Activated CD4-positive, alpha-beta memory T cell treated with anti-CD3 and anti-CD28 coated beads for 36 hours (primary cell): ENCODE measurements at places on chromosomes 1 and 21.

DNA sequence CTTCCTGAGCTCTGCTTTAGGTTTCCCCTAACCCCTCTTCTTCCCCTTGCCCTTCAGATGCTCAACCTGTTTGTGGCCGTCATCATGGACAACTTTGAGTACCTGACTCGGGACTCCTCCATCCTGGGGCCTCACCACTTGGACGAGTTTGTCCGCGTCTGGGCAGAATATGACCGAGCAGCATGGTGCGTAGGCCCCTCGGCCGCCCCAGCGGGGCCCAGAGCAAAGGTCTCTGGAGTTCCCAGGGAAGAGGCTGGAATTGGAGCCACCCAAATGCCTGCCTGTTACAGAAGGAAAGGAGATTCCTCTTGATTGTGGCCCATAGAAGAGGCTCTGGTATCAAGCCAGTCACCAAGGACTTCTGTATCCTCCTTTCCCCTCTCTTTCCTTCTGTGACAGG is 285.5 kb downstream of the ZNF648 start:
- DNase-seq: no peak

- DNase-seq: no peak
Measured at GRCh38 chr1:96633695-96634094, 87.9 kb upstream of the PTBP2 start.

DNA sequence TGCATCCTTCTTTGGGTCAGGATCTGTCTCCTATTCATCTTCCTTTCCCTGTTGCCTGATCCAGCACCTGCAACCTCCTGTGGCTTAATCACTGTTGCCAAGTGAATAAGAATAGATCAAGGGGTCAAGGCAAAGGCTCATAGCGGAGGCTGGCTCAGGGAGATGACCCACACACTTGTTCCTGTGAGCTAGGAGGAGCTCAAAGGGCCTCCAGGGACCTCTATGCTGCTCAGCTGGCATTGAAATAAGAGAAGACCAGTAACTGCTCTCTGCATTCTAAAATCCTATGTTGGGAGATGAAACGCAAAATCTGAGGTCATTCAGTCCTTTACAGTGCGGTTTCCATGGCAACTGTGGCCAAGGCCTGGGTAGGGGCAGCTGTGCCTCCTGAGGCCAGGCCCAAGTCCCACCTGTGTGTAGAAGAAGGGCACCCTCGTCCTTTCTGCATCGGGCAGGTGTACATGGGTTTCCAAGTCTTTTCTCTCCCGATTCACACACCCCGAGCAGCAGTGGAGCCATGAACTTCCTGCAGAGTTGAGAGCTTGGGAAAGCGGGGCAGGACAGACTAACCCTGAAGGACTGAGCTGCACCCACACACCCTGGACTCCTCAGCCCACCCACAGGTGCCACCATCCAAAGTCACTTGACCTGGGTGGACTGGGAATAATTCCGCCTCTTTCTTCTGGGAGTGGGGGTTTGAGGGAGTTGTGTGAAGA is 27.8 kb upstream of the STUM start:
- no peak for DNase-seq

GRCh38 chr1:34885405-34886247 is 26.1 kb upstream of the SMIM12 start:
- peak; percentile 77 for DNase-seq

DNA sequence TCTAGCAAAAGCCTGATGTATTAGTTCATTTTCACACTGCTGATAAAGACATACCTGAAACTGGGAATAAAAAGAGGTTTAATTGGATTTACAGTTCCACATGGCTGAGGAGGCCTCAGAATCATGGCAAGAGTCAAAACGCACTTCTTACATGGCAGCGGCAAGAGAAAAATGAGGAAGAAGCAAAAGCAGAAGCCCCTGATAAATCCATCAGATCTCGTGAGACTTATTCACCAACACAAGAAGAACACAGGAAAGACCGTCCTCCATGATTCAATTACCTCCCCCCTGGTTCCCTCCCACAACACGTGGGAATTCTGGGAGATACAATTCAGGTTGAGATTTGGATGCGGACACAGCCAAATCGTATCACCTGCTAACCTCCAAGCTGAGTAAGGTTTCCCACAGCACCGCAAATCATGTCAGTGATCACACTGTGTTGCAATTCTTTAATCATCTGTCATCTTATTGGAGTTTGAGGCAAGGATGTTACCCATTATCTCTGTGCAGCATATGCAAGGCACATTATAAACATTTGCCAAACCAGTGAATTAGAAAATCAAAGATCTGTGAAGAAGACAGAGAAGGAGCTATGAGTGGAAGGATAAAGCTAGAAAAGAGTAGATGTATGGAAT is 128.5 kb downstream of the ZNF281 start:
- no peak for DNase-seq

DNA sequence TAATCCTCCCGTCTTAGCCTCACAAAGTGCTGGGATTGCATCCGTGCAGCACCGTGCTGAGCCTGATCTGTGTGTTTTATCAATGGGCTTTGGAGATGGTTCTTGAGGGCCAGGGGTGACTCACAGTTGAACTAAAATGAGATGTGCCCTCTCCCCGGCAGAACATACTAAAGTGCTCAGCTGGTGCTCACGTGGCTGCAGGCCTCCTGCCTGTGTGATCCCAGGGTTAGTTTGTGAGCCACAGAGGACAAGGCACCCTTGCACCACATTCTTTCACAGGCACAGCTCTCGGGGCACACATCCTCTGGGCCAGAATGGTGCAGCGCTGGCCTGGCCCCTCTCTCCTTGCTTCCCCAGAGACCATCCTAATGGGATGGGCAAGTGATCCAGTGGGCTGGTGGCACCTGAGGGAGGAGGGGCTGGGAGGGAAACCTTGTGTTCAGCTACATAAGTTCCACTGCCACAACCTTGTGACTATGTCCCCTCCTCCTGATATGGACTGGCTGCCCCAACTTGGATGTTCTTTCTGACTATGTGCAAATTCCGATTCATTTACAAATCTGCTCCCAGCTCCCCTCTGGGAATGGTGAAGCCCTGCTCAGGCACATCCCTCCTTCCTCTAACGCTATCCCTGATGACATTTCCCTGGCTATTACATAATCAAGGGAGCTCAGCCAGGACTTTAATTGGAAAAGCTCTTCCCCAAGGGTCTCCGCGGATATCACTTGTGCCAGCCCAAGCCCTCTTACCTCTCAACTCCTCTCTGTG is 197.0 kb upstream of the EDN2 start:
- DNase-seq: no peak

GRCh38 chr1:248852481-248853405 is 6.1 kb downstream of the ZNF692 start:
- no peak for DNase-seq

GRCh38 chr1:55466373-55466772 is 251.2 kb upstream of the USP24 start:
- DNase-seq: no peak

DNA sequence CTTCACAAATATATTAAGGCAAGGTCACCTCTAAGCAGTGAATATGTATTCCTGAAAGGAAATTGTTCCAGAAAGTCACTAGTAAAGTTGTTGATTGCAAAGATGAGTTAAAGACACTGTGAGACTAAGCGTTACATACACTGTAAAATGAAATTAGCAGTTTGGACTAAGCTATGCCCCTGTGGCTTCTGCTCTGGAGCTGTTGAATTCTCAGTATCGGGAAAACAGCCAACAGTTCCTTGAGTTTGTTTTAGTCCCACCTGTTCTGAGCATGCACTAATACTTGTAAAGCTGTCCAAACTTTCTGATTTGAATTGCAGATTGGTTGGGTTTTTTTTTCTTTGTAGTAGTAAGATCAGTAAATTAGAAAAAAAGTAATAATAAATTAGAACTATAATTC is 21.0 kb downstream of the ANGPTL1 start:
- no peak for DNase-seq

DNA sequence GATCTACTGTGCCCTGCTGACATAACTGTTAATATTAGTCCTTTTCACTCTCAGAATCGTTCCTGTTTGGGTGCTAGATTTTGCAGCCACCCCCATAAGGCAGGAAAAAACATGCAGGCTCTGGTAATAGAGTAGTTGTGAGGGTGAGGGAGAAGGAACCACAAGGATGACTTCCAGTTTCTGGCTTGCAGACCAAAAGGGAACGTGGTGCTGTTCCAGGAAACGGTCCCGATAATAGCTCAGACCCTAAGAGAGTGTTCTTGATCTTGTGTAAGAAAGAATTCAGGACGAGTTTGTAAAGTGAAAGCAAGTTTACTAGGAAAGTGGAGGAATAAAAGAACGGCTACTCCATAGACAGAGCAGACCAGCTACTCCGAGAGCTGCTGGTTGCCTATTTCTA is 50.7 kb upstream of the RHOU start:
- DNase-seq: no peak

DNA sequence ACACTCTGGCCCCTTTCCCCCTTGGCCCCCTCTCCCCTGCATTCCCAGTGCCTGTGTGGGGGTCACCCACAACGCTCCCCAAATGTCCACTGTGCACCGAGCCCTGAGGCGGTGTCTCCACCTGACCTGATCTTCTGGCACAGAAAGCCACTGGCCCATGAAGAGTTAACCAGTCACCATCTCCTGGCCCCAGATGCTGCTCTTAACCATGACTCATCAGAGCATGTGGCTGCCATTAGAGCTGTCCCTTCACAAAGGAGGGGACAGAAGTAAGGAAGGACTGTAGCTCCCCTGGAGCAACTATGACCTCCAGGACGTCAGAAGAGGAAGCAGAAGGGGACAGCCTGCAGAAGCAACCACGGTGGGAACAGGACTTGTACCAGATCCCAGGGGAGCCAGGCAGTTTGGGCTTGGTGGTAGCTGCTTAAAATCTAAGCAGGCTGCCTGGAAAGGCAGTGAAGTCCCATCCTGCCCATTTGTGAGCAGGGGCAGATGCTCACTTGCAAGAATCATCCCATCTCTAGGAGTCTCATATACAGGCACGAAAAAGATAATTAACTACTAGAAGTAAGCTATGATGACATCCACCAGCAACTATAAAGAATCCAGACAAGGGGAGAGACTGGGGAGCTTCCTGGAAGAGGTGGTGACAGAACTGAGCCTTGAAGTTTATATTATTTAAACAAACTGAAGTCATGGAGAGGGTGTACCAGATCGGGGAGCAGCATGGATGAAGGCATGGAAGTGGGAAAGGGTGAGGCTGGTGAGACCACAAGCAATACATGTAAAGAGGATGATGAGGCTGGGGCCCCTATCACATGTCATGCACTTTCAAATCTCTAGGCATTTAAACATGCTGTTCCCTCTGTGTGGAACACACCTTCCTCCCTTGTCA is 1.1 kb upstream of the TTC39A start:
- peak; percentile 21 for DNase-seq

DNA sequence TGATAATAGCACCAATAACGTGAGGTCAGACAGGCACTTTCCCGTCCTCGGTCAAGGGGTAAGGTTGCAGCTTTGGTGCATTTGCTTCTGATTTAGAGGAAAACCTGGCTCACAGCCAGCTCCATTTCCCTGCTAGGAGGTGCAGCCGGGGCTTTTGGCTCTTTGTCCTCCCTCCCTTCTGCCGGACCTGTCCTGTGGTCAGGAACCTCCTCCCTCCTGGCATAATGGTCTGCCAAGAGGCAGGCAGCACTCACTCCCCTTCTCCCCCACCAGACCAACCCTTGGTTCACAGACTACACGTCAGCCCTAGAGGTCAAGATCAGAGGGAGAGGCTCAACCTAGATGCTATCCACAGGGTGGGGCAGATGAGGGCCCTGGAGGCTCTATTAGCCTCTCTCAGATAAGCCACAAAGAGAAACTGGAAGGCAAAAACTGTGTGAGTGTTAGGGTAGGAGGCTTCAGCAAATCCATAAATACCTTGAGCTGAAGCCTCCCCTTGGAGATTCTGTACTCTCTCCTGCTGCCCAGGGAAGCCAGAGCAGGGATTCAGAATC is 64.8 kb downstream of the PLXNA2 start:
- no peak for DNase-seq

DNA sequence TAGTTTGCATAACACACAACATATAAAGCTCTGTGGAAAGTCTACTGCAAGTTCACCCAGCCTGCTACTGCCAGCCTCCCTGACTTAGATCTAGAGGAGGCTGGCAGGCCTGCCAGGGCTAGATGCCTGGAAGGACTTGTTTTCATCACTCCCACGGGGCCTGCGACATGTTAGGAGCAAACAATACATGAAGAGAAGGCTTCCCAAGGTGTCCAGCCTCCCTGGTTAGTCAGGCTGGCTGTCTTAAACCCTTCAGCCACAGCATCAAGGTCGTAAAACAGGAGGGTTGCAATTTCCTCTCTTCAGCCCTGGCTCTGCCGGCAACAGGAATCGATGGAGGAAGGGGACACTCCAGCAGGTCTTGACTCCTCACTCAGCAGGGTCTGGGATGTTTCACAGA is 104.5 kb downstream of the NGF start:
- DNase-seq: no peak

DNA sequence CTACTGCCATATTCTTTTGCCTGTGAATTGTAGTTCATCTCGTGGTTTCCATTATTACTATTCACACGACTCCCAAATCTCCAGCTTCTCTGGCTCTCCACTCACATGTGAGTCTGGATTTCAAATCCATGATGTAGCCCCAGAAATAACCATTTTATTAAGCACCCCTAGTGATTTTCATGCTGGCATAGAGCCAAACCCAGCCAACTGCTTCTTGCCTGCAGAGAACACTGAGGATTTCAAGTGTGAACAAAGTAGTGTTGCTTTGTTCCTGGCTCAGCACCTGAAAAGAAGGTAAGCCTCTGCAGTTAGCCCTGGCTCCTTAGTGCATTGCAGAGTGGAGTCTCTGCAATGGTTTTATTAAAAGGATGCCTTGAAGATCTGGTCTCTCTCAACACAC is 25.9 kb downstream of the UTP25 start:
- DNase-seq: no peak
